ENCODE measurements at places on chromosomes 3 and 15. TPM values are rescaled to one million over a fixed set of nuclear protein-coding genes. Genes with fewer than 3 reads are reported as not detected.
A peak's percentile ranks its signal among the peaks of the same experiment; 100 is the strongest.

IQCH gene
- total RNA-seq, result 0.82 TPM

AMOTL2 gene
- 50.2 TPM for total RNA-seq

ERC2 gene
- total RNA-seq, result 6.2 TPM

TAGLN3 gene
- total RNA-seq, result not detected

TGM4 gene
- not detected for total RNA-seq

TRA2B gene
- total RNA-seq, result 53.2 TPM

PPP1R14D gene
- total RNA-seq, result not detected

PRR20G gene
- total RNA-seq, result not detected

CHRM5 gene
- not detected for total RNA-seq

STT3B gene
- total RNA-seq, result 98.5 TPM

CLDN11 gene
- total RNA-seq, result 13.7 TPM

KLHL40 gene
- total RNA-seq, result 0.22 TPM

PPIP5K1 gene
- 23.6 TPM for total RNA-seq

CHRNA3 gene
- total RNA-seq, result 1.1 TPM

DVL3 gene
- 65.6 TPM for total RNA-seq

TRH gene
- not detected for total RNA-seq

DAG1 gene
- 113 TPM for total RNA-seq

HDDC3 gene
- total RNA-seq, result 17.7 TPM

PIGBOS1 gene
- total RNA-seq, result 9.4 TPM

CELF6 gene
- 1.5 TPM for total RNA-seq

ATP13A4 gene
- 0.20 TPM for total RNA-seq

RTP3 gene
- not detected for total RNA-seq

FANCD2OS gene
- total RNA-seq, result not detected

OXNAD1 gene
- 14.7 TPM for total RNA-seq

ZNF620 gene
- 3.1 TPM for total RNA-seq

ADAMTS7 gene
- 85.9 TPM for total RNA-seq

GRCh38 chr3:184730924-184731323 is 19.1 kb upstream of the MAGEF1 start:
- DNase-seq, result no peak

- no peak for DNase-seq
These were observed 73.7 kb downstream of the PLD1 start for GRCh38 chr3:171736556-171736955.

GRCh38 chr3:123732447-123732846 is 147.6 kb upstream of the HACD2 start:
- DNase-seq, result no peak

- DNase-seq, result no peak
These were observed 66.1 kb upstream of the LIMD1 start for GRCh38 chr3:45528429-45528828.

- DNase-seq, result no peak
These were observed 93.4 kb downstream of the KCNMB2 start for GRCh38 chr3:178629430-178630178.

GRCh38 chr3:188905547-188905946 is 266.2 kb upstream of the TPRG1 start:
- DNase-seq, result no peak

GRCh38 chr15:85781099-85781498 is 13.6 kb downstream of the KLHL25 start:
- no peak for DNase-seq

GRCh38 chr15:78023865-78024518 is 53.5 kb downstream of the TBC1D2B start:
- peak; percentile 65 for DNase-seq

DNA sequence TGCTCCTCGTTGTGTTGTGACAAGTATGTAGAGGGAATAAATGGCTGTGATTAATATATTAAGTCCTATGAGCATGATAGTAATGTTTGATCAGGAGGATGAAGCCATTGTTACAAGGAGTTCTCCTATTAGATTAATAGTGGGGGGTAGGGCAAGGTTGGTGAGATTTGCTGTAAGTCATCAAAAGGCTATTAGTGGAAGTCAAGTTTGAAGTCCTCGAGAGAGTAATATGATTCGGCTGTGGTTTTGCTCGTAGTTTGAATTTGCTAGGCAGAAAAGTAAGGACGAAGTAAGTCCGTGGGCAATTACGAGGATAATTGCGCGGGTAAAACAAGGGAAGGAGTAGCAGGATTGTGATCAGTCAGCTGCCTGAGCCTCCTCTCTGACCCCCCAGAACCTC is 26.0 kb upstream of the BUB1B start:
- DNase-seq, result no peak

DNA sequence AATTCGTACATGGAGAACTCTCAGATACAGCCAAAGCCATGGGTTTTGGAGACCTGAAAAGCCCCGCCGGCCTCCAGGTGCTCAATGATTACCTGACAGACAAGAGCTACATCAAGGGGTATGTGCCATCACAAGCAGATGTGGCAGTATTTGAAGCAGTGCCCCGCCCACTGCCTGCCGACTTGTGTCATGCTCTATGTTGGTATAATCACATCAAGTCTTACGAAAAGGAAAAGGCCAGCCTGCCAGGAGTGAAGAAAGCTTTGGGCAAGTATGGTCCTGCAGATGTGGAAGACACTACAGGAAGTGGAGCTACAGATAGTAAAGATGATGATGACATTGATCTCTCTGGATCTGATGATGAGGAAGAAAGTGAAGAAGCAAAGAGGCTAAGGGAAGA is 23.5 kb downstream of the MYO5A start:
- peak; percentile 66 for DNase-seq

DNA sequence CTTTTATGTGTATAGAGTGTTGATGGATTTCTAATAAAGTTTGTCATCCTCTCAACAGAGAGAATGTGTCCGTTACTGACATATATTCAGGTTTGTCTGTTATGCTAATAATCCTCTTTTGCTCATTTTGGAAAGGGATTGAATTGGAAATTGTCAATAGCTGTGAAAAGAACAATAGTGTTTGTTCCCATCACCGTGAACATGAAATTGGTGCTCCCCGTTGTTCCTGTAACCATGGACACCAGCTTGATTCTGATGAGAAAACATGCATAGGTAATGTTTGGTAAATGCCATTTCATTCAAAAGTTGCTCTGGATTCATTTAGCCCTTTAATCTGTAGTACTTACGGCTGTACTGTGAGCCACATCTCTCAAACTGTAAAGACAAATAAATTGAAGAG is 707.0 kb upstream of the GOLIM4 start:
- DNase-seq, result no peak

DNA sequence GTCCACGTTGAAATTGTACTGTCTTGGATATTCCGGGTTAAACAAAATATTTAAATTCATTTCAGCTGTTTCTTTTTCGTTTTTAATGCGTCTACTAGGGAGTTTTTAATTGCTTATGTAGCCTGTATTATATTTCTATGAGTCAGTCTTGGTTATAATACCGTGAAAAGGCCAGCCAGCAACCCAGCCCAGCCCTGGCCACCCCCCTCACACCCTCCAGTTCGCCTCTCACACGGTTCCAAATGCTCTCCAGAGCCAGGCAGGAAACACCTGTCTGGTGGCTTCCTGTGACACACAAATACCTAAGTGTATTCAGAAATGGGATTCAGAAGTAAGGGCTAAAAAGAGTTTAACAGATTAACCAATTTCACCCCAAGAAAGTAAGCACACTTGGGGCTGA is 4.4 kb downstream of the SH3BP5 start:
- peak; percentile 61 for DNase-seq

- no peak for DNase-seq
These were observed 8.8 kb upstream of the ANKDD1A start for GRCh38 chr15:64902863-64903262.

DNA sequence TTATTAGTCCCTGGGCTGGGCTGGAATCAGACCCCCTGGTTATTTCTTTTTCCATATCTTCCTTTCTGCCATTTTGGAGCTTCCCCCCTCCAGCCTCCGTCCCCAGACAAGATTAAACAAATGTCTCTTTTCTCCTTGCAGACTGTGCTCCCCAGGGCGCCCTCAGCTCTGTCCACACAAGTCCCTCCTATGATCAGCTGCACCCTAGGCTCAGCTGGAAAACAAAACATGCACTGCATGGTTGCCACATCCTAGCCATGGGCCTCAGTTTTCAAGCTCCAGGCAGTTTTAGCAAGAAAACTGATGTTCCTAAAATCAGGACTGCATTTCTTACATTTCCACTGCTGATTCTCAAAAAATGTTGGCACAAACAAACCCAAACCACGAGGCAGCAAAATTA is 23.5 kb upstream of the RFTN1 start:
- DNase-seq, result no peak

GRCh38 chr3:67654844-67655177 is 399 bp upstream of the SUCLG2 start:
- no peak for DNase-seq

- DNase-seq, result no peak
These were observed 32.5 kb downstream of the PLXNA1 start for GRCh38 chr3:127015282-127016042.

- no peak for DNase-seq
These were observed 27.8 kb downstream of the SLC27A2 start for GRCh38 chr15:50209809-50210208.

DNA sequence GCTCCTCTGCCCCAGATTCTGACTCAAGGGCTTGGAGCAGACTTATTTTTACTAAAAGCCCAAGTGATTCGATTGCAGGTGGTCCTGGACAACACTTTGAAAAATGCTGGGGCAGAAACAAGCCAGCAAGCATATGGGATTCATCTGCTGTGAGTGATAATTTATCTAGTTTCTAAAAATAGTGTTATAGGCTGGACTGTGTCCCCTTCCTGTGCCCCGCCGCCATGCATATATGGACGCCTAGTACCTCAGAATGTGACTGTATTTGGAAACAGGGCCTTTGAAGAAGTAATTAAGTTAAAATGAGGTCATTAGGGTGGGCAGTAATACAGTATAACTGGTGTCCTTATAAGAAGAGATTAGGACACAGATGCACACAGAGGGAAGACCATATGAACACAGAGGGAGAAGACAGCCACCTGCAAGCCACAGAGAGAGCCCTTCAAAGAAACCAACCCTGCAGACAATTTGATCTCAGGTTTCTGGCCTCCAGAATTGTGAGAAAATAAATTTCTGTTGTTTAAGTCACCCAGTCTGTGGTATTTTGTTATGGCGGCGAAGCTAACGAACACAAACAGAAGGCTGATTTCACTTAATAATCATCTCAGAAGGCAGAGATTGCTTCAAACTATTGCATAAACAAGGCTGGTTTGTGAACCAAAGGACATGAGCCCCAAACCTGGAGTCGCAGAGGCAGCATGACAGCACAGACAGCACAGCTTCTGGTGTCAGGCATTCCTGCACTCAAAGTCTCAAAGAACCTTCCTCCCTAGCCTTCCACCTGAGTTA is 59.1 kb downstream of the CCNL1 start:
- DNase-seq, result no peak

DNA sequence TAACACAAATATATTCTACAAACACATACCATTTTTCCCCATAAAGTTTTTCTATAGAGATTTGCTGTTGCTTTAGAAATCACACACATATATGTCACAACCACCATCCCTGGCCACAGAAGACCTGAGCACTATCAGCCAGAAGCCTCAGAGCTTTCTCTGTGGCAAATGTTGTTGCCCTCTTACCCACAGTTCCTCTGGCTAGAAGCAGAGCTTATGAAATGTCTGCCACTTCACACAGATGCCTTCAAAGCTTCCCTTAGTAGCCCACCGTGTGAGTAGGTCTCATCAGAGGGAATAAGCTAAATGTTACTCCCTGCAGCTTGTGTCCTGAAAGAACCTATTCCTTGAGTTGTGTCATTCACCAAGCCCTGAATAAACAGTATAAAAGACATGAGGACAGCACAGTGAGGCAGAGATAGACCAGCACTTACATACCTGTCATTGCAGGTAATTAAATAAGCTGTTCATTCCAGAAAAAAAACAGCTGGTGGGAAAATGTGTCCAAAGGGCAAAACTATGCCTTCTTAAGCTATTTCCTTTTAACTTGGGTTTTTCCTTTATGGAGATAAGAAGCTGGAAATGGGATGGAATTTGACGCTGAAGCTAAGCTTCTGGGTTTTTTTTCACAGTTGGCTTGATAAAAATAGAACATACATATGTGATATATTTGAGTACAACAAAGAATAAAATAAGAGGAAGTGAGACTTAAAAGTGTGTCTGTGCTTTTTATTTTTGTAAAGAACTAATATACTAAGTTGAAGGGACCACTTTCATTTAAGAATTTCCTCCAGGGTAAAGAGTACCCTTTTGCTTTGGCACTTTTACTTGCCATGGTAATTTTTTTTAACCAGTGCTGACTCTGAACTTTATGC is 391.4 kb downstream of the KCNH8 start:
- DNase-seq, result no peak

- no peak for DNase-seq
These were observed 34.1 kb downstream of the TSPAN3 start for GRCh38 chr15:77036537-77037387.

- DNase-seq, result no peak
These were observed 33.2 kb upstream of the GOLGA8B start for GRCh38 chr15:34616613-34617012.

DNA sequence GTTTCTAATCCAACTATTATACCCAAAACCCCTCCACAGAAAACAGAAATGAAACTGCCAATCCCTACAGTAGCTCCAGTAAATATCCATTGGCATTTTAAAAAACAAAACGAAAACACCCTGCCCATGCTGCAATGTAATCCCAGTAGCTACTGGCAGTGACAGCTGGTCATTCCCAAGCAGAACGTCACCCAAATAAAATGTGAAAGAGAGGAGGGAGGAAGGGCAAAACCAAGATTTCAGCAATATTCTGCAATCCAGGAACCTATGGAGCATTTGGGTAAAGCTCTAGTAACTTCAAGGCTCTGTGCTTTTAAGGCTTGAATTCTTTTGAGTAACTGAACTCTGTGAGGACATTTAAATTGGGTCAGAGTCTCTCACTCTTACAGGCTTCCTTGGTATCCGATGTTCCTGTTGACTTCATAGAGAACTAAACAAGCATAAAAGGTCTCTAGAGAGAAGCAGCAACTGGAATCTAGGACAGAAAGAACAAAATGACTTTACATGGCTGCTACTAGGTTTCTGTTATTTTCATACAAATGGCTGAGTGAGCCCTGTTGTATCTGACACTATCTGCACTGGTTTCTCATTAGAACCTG is 136.2 kb downstream of the TNIK start:
- no peak for DNase-seq

GRCh38 chr3:190414297-190414696 is 26.3 kb downstream of the CLDN16 start:
- DNase-seq, result peak; percentile 63

DNA sequence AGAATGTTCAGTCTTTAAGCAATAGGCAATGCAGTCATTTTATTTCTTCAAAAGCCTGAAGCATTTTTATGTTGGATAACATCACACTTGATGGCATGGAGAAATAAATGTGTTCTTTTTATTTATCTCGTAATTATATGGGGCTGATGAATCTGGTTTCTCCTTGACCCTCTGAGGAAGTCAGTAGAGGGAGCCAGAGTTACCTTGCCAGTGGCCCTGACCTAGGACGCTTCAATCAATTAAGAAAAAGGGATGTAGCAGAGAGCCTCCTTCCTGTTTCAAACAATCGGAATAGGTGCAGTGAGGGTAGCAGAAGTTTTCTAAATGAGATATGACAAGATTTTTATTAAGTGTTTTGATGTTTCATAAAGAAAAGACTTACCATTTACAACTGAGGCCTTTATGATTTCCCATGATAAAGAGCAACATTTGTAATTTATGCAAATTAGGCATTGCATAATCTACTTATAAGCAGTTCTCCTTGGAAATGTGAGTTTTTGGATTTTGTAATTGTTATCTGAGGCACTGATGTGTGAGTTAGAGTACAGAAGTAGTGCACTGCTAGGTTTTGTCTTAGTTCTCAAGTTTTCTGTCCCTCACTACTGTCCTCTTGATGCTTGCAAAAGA is 129.1 kb downstream of the RAP2B start:
- DNase-seq, result no peak
